ENCODE measurements at places on chromosomes 13 and 19.

GRCh38 chr19:49664171-49665035 lies 1.3 kb downstream of the IRF3 start:
- DNase-seq = peak; percentile 85

GRCh38 chr19:55433292-55433691 lies 9.8 kb downstream of the SHISA7 start:
- DNase-seq = no peak

DNA sequence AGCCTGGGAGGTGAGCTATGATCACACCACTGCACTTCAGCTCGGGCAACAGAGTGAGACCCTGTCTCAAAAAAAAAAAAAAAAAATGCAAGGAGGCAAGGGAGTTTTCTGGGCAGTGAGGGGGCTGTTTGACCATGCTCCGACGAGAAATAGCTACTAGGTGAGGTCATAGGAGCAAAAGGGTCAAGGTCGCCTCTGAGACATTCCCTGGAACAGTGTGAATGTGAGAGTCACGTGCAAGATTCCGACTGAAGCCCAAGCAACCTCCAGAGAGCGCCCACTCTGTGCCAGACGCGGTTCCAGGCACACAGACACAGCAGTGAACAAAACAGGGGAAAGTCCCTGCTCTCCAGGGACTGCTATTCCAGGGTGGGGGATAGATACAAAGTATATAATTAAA lies 2.5 kb downstream of the ZNRF4 start:
- DNase-seq = no peak

DNA sequence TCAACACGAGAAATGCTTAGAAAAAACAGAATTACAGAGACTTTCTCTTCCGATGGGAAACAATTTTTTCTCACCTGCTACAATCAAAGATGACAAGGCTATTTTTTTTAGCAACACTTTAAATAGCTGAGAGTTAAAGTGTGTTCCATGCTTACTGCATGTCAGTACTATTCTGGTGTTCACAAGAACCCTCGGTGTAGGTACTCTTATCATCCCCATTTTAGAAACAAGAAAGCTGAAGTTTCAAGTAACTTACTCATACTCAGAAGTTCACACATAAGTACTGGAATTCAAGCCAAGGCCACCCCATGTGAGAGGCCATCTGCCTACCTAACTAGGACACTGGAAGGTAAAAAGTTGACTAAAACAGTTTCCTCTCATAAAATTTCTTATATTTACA lies 9.0 kb upstream of the TNFRSF19 start:
- DNase-seq = no peak

- DNase-seq = no peak
Measured at GRCh38 chr19:57078802-57079201, 41.0 kb upstream of the USP29 start.

DNA sequence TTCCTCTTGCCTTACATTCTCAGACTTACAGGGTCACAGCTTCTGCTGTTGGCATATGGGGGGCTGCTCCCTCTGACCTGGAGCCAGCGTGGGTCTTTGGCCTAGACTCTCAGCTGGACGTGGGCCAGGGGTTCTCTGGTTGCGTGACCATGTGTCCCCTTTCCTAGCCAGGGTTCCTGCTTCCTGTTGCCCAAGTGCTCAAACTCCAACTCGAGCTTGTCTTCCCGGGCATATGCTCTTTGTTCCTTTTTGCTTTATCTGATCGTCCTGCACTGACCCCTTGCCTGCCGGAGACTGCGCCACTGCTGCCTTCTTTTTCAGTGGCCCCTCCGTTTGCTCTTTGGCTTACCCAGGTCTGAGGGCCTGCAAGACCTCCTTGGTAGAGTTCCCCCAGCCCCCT lies 25.3 kb upstream of the GPR183 start:
- DNase-seq = no peak

DNA sequence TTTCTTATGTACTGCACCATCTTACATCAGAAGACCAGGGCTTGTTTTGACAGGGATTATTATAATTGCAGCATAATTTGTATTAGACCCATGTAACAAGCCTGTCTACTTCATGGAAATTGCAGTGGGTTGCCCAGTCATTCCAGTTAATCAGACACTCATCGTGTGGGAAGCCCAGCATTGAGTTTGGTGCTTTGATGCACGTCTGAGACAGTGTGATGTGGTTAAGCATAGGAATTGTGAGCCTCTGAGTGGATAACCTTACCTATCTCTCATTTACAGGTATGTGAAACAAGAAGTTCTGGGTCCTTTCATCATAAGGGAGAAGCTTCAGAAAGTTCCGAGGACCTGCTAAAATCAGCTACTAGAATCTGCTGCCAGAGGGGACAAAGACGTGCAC lies 12.8 kb downstream of the RGCC start:
- DNase-seq = no peak

DNA sequence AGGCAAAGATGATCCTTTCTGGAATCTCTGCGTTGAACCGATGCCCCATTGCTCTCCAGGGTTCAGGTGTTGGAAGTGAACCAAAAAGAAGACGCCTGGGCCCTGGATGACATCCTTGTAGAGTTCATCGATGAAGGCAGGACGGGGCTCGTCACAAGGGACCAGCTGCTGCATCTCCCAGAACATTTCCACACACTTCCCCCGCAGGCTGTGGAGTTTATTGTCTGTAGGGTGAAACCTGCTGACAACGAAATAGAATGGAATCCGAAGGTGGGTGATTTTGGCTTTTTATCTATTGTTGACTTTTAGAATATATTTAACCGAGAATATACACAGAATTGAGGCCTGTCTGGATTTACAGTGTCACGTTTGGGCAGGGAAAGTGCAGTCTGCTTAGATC lies 58.4 kb downstream of the SLC7A9 start:
- DNase-seq = no peak

DNA sequence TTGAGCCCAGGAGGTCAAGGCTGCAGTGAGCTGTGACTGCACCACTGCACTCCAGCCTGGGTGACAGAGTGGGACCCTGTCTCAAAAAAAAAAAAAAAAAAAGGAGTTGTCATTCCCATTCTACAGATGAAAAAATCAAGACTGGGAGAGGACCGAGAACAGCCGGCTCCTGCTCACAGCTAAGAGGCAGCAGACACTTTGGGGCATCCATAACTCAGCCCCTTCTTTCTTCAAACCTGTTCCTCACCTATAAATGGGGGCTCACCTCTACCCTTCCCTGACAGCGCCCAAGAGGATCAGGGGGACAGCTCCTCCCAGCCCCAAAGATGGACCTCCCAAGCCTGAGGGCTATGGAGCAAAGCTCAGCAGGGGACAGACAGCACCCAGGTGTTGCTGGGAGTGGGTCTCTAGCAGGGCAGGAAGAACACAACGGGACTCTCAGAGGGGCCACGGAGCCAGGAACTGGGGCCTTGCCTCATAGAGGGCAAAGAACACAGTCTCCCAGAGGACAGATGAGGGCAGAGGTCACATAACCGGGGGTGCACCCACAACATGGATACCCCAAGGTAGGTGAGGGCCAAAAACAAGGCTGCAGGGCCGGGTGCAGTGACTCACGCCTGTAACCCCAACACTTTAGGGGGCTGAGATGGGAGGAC lies 3.4 kb upstream of the KLF16 start:
- no peak for DNase-seq

Data from HEK293T (cell line).